ENCODE measurements at places on chromosomes 16 and 17.
A peak's percentile ranks its signal among the peaks of the same experiment; 100 is the strongest.

DNA sequence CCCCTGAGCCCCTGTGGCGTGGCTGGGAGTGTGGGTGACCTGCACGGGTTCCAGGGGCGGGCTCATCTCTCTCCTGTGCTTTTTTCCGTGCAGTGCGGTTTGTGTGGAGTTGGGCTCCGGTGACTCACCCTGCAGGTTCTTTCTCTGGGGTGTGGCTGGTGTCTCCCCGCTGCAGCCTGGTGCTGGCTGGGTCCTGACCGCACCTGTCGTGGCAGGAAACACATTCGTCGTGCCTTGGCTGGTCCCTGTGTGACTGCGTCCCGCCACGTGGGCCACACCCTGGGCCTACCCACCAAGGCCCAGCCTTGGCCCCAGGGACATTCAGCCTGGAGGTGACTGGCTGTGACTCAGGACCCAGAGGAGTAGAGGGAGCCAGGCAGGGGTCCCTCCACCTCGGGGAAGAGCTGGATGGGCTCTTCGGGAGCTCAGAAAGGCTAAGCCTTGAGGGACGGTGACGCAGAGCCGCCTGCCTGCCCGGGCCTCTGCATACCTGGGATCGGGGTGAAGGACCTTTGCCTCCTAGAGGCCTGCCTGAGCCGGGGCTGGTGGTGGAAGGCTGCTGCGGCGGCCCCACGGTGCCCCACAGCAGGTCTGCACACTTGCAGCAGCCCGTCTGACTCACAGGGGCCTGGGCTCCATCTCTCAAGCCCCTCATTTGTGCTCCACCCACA lies 7.8 kb downstream of the TRAF7 start:
- DNase-seq: no peak

DNA sequence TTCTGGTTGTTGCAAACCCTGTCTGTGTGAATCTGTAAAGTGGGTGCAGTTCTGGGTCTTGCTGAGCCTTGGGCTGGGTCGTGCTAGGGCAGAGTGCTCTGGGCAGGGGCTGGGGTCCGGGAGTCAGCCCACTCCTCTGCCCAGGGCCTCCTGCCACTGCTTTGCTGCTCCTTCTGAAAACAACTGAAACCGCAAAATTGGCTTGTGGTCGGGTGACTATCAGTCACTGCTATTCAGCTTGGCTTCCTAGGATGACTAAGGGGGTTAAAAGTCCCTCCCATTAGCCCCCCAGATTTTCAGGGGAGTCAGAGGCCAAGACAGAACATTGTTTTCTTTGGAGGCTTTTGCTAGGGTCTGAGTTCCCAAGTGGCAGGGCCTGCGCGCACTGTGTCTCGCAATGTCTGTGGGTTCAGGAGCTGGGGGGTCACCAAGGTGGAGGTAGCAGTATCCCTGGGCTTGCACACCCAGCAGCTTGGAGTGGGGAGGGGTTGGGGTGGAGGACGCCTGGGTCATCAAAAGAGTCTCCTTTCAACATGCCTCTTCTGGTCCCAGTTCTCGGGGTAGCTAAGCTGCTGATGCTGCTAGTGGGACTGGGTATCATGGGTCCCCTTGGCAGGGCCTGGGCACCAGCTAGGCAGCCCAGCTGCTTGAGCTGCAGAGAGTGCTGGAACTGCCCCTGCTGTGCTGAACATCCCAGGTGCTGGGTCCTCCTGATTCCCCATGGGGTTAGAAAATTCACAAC lies 13.5 kb upstream of the TBX21 start:
- peak; percentile 84 for DNase-seq

DNA sequence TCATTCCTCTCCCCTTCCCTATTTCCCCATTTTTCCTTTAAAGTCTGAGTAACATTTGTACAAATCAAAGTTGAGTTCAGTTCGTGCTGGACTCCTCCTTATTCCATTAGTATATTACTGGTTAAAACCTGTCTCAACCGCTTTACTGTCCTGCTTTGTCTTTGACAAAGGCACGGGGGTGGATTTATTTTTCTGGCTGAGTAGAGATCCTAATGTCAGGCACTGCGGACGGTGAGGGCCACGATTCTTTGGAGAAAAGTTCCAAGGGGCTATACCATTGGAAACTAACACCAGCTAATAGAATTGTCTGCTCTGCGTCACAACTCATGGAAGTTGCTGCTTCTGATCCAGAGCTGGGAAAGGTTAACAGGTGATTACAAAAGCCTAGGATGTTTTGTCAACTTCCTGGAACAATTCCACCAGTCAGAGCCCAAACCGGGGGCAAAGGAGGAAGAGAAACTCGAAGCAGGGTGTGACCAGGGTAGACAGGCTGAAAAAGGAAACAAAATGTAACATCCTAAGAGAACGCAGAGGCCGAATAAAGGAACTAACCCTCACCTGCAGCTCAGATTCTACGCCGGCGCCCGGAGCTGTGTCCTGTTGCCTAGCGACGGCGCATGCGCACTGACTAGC lies 12.4 kb downstream of the TAT start:
- no peak for DNase-seq

GRCh38 chr16:11699234-11699894 lies 31.1 kb downstream of the SNN start:
- DNase-seq: no peak

- peak; percentile 52 for DNase-seq
Observed at GRCh38 chr17:63402431-63403212, 43.5 kb downstream of the CYB561 start.

GRCh38 chr17:46964315-46965265 lies 14.5 kb downstream of the RPRML start:
- peak; percentile 52 for DNase-seq

DNA sequence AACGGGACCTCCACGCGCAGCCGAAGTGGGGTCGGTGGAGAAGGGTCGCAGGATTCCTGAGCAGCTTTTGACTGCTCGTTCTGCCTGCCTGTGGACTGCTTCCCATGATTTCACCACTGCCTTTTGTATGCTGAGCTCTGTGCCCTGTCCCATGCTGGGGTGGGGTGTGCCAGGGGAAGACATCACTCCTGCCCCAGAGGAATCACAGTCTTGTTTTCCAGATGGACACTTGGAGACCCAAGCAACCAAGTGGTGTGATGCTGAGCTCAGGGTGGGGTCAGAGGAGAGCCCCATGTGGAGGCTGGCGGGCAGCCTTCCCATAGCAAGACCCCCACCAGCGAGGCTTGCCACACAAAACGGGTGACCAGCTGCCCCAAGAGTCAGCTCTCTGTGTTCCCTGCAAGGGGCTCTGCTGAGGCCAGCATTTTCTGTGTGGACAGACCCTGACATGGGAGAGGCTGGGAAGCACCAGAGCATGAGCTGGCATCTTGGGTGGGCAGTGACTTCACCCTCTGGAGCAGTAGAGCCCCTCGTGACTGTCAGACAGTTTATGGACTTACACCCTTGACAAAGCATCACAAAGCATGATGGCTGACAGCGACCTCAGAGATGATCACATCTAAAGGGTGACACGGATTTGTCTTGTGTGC lies 111.9 kb downstream of the GNAO1 start:
- DNase-seq: no peak

GRCh38 chr16:17369421-17370222 lies 101.1 kb downstream of the XYLT1 start:
- DNase-seq: peak; percentile 10

GRCh38 chr16:67194260-67194659 lies 2.3 kb downstream of the E2F4 start:
- no peak for DNase-seq

GRCh38 chr16:86088287-86088686 lies 189.3 kb downstream of the IRF8 start:
- no peak for DNase-seq

All from EH (cell line).